ENCODE measurements at places on chromosomes 4 and X.

DNA sequence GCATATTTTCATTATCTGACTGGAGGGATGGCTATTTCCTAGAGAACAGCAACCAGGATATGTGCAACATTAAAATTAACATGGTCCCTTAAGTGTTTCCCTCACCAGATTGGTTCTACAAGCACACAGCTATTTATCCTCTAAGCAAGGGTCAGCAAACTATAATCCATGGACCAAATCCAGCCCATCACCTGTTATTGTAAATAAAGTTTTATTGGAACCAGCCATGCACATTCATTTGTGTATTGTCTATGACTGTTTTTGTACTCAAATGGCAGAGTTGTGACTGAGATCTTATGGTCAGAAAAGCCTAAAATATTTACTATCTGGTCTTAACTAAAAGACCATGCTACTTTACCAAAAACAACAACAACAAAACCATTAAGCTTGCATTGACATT lies 77.9 kb downstream of the AMELX start:
- DNase-seq, result no peak

GRCh38 chrX:71396576-71396975 lies 30.4 kb downstream of the TAF1 start:
- DNase-seq, result no peak

DNA sequence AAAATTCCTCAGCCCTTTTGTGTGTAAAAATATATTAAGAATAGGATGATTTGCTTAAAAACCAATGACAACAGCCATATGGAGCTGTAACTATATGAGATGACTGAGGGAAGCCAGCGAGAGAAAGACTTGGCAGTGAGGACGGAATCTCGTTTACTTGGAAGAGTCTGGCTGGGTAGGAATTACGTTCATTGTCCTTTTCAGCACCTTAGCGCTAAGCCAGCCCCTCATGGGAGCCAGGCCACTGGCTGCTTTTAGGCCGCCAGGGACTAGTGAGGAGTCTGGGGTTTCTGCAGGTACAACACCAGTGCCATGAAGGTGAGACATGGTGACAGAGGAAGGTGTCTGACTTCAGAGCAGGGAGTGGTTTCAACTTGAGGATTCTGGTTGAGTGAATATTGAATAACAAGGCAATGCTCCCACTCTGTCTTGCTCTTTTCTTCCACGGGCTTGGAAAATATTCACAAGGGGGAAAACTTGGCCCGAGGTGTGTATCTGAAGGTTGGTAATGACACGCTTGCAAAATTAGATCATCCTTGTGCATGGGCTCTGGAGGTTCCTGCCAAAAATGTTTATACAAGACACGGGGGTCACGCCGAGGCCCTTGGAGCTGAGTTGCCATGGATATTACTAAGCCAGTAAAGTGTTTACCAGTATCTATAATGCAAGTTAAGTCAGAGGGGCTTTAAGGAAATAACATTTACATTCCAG lies 17.4 kb downstream of the KLF3 start:
- no peak for DNase-seq

- DNase-seq, result no peak
Observed at GRCh38 chrX:2628751-2629315, 62.3 kb upstream of the CD99 start.

DNA sequence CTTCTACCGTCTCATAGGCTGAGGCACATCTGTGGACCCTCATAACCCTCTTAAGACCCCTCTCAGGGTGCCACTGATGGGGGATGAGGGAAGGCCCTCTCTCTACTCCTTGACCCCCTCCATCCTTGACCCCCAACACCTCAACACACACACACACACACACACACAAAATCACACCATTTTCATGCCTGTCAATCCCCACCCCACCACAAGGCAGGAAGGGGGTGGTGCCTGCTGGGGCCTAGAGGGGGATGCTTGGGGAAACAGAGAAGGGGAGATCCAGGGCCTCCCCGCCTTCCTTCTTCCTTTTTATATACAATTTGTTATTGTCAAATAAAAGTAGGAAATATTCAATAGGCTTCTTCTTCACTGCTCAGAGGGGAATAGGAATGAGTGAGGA lies 1.2 kb upstream of the EBP start:
- DNase-seq, result no peak

DNA sequence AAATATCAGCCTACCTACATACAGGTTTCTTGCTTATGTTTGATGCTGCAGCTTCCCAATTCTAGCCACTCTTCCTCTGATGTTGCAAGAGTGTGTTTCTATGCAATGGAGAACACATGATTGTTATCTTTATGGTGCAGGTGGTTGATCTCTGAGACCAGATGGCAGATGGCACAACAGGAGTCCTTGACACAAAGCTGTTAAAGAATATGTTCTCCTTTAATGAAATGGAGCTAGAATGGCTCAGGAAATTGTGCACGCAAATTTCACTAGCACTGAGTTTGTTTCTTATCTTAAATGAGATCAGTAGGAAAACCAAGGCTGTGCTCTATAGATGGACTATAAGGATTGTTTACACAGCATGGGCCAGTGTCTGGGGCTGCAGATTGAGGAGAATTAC lies 29.9 kb upstream of the TTC29 start:
- DNase-seq, result no peak

DNA sequence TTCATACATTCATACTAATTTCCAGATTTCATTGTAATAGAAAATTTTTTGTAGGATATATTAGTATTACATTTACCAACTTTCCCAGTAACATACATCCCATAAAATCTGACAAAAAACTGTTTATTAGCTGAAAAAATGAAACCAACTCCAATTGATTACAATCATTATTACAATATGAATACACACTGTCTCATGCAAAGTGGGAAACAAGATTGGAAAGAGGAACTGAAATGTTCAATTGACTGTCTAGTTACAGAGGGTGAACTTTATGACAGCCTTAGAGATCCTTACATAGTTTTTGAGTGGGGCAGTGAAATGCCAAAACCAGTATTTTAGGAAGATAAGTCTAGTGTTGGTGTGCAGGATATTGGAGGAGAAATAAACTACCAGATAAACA lies 2.3 kb upstream of the AMBN start:
- DNase-seq, result no peak

DNA sequence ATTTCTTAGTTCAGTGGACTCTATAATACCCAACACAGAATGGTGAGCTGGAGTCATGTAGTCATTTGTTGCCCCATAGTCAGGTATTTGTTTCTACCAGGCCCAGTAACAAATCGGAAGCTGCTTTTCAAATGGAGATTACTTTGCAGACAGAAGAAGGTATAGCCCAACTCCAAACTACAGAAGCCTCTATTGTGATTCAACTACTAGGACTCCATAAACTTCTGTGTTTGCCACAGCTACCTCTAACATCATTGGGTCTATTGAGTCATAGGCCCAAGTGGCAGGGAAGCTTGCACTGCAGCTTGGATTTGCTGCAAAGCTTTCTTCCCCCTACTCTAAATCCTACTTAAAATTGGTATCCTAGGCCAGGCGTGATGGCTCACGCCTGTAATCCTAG lies 148.8 kb upstream of the STK26 start:
- no peak for DNase-seq

DNA sequence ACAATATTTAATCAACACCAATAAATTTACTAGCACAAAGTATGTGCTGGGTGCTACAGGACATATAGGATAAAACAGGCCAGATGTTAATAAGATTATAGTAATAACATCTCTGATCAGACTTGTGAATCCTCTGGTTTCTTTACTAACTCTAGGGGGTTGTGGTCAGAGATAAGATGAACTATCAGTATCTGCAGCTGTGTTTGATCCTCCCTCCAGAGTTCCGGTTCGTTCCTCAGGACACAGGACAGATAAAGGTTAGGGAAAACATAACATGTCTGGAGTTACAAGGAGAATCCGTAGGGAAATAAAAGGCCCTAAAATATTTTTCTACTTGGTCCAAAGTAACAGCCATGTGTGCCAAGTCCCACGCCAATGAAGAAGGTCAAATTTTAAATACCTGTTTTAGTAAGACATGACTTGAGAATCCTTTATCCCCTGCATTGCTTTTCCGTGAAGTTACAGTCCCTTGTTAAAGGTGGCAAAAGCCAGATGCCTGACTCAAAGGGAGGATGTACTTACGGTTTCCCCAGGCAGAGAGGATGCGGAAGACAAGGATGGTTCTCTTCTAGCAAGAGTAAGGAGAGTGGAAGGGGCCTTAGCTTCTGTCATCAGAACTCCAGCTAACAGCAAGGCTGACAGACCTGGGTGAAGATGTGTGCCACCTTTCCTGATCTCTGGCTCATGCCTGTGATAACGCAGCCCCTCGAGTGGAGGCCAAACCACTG lies 44.4 kb downstream of the KIAA0232 start:
- DNase-seq, result no peak

- DNase-seq, result no peak
Observed at GRCh38 chr4:71570492-71570891, 213.4 kb downstream of the GC start.

GRCh38 chr4:114041117-114041475 lies 61.6 kb upstream of the ARSJ start:
- no peak for DNase-seq

- DNase-seq, result no peak
Observed at GRCh38 chrX:3129256-3129655, 88.0 kb downstream of the ARSF start.

- no peak for DNase-seq
Observed at GRCh38 chrX:135354288-135354687, 45.0 kb downstream of the ETDC start.

- DNase-seq, result no peak
Observed at GRCh38 chrX:19702856-19703255, 184.5 kb downstream of the SH3KBP1 start.

- no peak for DNase-seq
Observed at GRCh38 chr4:71232056-71232430, 106.8 kb upstream of the SLC4A4 start.

- no peak for DNase-seq
Observed at GRCh38 chrX:9573282-9574106, 108.6 kb downstream of the TBL1X start.

DNA sequence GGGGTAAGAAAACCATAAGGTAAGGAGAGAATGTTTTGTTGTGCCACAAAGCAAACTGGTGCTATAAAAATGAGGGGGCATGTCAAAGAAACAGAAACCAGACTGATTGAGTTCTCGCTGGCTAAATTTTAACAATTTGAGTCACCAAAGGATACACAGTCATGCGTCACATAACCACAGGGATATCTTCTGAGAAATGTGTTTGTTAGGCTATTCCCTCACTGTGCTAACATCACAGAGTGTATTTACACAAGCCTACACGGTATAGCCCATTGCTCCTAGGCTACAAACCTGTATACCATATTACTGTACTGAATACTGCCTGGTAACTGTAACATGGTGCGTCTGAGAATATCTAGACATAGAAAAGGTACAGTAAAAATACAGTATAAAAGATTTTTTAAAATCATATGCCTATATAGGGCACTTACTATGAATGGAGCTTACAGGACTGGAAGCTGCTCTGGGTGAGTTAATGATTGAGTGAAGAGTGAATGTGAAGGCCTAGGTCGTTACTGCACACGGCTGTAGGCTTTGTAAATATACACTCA lies 50.1 kb downstream of the FBXW7 start:
- no peak for DNase-seq

GRCh38 chrX:38882894-38883626 lies 81.8 kb downstream of the MID1IP1 start:
- no peak for DNase-seq

DNA sequence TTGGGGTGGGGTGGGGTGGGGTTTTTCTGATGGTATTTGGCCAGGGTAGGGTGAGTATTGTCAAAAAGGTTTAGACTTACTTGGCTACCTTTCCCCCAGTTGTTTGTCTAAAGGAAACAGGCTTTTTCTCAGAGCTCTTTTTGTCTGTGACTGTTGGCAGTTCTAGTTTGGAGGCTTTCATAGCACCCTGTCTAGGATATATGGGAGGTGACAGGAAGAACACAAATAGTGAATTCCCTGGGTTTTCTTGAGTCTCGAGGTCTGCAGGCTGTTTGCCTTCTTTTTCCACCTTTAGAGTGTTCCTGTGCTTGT lies 13.5 kb downstream of the RPS6KA3 start:
- no peak for DNase-seq

DNA sequence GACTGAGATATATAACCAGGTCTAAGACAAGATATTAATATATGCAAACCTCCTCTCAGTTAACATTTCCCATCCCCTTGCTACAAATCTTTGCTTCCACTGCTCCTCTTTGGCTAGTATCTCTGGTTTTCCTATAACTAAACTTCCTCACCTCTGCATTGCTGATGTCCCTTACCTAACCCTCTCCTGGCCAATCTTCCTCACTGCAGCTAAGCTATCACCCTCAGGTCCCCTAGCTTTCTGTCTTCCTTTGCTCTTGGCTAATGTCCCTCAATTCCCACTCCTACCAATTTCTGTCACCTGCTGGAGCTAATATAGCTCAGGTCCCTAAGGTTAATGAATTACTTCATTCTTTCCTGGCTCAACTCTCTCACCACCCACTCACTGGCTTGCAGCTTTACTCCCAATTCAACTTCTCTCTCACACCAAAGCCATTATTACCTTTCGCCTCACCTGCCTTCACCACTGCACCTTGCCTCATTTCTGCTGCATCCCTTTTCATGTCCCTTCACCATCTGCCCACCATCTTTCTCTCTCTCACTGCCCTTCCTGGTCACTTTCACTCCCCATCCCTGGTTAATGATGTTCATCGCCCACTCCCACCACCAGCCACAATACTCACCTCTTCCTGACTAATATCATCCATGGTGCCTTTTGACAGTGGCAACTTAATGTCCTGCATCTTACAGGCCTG lies 26.7 kb downstream of the SMC1A start:
- no peak for DNase-seq

- no peak for DNase-seq
Observed at GRCh38 chr4:75251547-75251946, 262.7 kb downstream of the RCHY1 start.

DNA sequence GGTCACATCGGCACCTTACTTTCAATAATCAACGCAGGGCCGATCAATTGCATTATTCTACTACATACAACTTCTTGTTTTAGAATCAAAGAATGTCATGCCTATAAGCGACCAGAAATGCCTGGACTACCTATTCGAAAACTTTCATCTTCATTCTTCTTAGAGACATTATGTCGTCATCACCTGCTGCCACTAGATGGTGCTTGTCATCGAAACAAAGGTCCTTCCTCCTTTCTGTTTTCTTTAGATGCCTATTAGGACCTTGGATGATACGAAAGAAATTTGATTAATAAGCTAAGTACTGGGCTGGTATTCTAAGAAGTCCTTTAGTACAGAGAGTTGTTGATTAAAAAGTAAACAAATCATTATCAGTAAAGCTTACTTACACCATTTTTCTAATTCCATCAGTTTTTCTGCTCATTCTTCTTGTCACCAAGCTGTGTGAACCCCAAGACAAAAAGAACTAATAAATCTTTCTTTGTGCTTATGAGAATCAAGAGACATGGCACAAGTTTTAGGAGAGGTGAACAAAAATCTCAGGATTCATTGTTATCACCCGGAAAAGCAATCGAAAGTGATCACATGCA lies 154.5 kb upstream of the SLC4A4 start:
- no peak for DNase-seq

DNA sequence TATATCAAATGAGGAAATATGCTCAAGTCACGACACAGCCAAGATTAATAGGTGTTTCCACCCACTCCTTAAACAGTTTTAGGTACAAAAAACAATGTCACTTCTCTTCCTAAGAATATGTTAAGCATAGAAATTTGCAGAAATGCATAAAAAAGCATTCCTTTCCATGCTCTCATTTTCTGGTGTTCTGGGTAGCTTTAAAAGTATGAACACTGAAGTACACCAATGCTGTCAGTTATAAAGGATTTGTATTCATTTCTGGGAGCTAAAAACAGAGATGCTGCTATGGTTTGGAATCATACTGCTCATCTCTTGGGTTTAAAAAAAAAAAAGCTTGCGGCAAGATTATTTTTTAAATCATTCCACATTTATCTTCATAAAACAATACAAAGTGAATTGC lies 20.8 kb downstream of the SH3RF1 start:
- no peak for DNase-seq

All from effector memory CD4-positive, alpha-beta T cell (primary cell).